Stimulated activated naive CD4-positive, alpha-beta T cell (primary cell): ENCODE measurements at places on chromosomes 16 and 17.

- DNase-seq, result no peak
Measured at GRCh38 chr16:58046054-58046881, 20.7 kb downstream of the MMP15 start.

- no peak for DNase-seq
Measured at GRCh38 chr16:54201200-54201599, 85.4 kb downstream of the IRX3 start.

GRCh38 chr16:7037495-7037894, 295.1 kb upstream of the RBFOX1 start:
- no peak for DNase-seq

DNA sequence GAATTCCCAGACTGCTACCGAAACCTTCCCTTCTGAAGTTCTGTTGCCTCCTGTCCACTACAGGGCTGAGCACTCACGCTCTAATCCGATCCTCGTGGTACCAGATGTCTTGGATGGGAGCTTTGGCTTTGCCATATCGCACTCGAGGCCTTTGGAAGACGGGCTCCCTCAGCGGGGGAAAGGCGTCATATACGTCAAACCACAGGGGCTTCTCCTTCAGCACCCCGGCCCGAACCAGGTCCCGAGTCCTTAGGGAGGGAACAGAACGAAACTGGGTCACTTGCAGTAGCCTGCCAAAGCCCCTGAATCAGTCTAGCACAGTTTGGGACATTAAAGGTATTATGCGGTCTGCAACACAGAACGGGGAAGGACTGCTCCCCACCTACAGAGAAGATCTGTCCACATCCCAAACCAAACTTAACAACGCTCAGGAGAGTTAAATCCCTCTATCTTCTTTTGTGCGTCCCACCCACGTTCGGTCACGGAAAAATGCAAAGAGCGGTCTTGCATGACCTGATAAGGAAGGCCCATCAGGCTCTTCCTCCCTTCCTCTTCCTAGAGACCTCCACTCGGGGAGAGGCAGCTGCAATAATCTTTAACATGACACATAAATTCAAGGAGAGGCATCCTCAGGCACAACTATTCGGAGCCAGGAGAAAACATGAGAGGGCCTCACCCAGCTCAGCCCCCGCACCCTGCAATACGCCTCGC, 526 bp downstream of the MRPS23 start:
- DNase-seq, result no peak

- DNase-seq, result no peak
Measured at GRCh38 chr17:83182620-83183101, 103.3 kb downstream of the METRNL start.
